Stimulated activated CD4-positive, alpha-beta T cell treated with anti-CD3 and anti-CD28 coated beads, TNF-alpha, amount 100 ng/mL, for 48 hours (primary cell): ENCODE measurements at places on chromosomes 3 and 15.

GRCh38 chr3:37321377-37321781, 147.0 kb upstream of the LRRFIP2 start:
- no peak for DNase-seq

DNA sequence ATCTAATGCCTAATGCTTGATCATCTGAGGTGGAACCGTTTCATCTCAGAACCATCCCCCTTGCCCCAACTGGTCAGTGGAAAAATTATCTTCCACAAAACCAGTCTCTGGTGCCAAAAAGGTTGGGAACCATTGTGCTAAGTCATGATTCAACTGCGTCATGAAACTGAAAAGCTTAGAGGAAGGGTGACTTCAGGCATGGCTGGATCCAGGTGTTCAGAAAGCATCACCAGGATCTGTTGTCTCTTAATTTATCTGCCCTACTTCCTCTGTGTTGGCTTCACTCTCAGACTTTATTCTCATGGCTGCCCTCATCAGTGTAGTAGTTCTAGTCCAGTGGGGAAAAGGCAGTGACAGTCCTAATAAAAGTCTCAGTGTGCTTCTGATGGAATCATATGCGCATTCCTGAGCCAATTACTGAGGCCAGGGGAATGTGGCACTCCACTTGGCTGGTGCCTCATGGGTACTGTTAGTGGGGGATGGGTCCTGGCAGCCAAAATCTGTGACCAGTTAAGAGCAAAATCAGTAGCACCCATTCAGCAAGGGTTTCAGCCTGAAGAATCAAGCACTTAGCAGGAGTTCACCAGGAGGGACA, 110.3 kb downstream of the WNT5A start:
- DNase-seq = no peak

- no peak for DNase-seq
Observed at GRCh38 chr15:98760112-98760826, 111.9 kb downstream of the IGF1R start.

DNA sequence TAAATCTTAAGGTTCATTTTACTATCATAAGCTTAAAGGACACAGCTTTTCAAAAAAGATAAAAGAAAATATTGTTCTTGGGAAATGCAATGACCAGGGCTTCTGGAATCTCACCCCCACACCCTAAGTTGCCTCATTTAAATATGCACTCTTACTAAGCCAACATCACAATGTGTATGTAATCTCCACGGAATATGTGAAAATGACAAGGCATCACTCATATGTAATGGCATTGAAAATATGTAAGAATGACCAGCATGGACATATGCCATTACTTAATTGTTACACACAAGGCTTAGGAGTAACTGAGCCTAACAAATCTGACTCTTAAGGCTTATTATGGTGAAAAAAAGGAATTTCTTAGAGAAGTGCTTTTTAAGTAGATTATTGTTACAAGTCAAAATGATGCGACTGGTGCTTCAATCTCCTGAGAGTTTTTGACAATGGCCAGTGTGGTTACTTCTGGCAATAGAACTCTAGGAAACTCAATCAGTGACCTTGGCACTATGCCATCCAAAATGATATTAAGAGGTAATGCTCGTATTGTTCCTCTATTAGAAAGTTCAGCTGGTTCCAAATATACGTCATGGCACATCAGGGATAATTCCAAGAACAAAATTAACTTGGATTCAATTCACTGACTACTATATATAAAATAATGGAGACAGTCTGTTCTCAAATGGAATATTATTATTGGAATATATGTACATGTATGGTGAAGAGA, 290.0 kb upstream of the PLSCR5 start:
- DNase-seq = no peak

- no peak for DNase-seq
Observed at GRCh38 chr3:66376568-66376967, 124.3 kb downstream of the LRIG1 start.

DNA sequence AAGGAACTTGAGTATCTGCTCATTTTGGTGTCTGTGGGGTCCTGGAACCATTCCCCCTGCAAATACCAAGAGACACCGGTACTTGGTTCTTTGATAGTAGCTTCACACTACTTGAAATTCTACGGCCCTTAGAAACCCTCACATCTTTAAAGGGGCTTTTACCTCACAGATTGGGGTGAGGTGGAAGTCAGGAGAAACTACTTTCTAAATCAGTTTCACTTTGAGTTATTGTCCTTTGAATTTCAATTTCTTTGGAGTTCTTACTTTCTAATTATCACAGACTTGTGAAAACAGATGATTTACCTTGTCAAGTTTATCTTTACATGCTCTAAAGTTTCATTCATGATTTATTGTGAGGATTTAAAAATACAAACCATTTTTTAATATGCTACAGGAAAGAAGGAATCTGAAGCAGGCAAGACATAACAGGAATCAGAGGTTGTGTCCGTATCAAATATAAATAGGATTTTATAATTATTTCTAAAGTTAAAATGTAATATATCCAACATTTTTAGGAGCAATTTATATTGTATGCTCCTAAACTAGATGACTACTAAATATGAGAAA, 98.9 kb downstream of the NEDD4 start:
- DNase-seq = no peak

- no peak for DNase-seq
Observed at GRCh38 chr3:139888561-139889140, 46.3 kb upstream of the CLSTN2 start.

DNA sequence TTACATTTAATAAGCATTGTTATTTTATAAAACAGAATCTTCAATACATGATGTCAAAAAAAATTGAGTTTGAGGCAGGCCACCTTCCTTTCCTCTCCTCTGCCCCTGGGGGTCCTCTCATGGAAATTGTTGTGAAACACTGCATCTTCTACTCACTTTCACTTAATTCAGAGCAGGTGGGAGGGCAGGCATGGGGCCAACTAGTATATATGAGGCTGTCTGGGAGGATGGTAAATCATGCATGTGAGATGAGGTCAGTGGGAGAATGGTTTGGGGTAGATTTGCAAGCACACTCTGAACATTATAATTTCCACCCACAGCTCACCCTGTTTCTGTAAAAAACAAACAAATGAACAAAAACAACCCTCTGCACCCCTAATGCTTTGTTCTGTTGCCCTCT, 10.4 kb upstream of the CCDC14 start:
- no peak for DNase-seq

GRCh38 chr3:141710121-141710520, 28.0 kb upstream of the RNF7 start:
- no peak for DNase-seq

- no peak for DNase-seq
Observed at GRCh38 chr3:160027541-160028195, 39.0 kb downstream of the IL12A start.
